ENCODE measurements at places on chromosomes 1 and 21.

- no peak for DNase-seq
These were observed 59.4 kb downstream of the ZZZ3 start for GRCh38 chr1:77623066-77623465.

DNA sequence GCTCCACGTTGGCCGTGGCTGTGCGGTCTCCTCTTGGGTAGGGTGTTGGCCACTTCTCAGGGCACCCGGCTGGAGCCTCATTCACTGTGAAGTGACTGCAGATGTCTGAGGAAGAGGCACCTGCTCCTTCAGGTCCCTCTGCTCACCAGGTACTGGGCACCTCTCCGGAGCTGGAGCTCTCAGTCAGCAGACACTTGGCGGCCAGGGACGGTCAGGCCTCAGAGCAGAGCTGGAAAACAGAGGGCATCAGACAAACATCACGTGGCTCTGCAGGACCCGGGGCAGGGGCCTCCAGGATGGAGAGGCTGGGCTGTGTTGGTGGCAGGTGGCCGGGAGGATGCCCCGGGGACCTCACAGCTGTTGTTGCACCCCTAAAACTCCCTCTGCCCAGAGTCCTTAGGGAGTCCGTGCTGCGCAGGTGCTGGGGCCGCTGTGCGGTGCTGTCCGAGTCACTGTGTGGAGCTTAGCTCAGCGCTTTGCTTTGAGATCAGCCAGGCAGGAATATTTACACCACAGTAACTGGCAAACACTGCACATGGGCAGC lies 59.7 kb downstream of the SLX9 start:
- DNase-seq, result no peak

DNA sequence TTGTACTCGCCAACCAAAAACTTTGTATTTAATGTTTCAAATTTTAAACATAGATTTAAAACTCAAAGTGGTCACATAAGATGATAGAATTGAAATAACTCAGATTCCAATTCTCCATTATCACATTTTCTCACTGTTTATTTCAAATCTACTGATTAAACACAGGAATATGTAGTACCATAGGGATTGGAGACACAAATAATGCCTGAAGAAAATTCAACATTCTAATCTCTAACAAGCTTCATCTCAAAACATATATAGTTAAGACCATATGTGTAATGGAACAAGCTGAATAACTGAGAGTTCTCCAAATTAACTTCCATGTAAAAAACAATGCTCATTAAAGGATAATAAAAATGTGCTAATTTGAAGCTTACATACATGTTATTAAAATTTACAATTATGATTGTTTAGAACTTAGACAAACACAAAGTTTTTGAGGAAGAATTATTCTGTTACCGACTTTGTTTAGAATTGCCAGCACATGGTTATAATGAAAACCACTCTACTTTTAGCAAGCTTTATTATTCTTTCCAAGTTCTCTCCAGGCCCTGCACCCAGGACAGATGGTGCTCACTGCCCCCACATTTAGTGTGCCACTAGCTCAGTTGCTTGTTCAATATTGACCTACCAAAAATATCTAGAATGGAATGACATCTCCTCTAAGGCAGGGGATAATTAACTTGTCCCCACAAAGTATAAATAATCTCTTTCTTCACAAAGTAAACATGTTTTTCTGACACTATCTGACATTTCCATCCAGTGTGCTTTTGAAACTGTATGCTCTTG lies 467.2 kb downstream of the TTLL7 start:
- no peak for DNase-seq

- no peak for DNase-seq
These were observed 56.7 kb downstream of the B3GALT5 start for GRCh38 chr21:39669485-39669884.
